Brain (organoid and tissue), 16 donors: ENCODE measurements at places on chromosomes 2 and 18.
A peak's percentile ranks its signal among the peaks of the same experiment; 100 is the strongest.

GRCh38 chr2:226011716-226012450 is 612.4 kb downstream of the NYAP2 start:
- peak; percentile 73 for DNase-seq

DNA sequence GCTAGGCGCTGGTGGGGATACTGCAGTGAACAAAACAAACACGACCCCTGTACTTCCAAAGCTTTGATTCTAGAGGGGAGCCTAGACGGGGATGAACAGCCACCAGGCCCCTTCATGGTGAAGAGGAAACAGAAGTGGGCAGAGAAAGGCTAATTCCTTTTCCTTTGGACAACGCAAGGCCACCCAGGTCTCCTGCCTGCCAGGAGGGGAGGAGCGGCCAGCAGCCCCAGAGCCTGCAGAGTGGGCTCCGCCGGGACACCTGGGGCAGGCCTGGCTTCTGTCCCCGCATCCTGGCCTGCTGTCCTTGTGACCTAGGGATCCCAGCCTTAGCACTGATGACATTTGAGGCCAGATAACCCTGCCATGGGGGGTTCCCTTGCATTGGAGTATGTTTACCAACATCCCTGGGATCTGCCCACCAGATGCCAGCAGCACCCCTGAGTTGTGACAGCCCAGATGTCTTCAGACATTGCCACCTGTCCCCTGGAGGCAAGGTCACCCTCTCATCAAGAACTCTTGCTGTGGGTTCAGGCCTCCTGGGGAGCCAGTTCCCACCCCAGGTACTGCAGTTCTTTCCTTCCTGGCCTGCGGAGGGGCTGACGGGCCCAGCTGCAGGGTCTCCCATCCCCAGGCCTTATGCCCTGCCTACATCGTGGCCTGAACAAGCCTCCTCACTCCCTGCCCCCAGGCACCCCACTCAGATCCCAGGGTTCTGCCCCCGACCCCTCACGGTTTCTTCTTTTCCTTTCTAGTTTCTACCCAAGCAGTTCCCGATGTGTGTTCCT is 125.7 kb downstream of the SEPTIN10 start:
- no peak for DNase-seq

DNA sequence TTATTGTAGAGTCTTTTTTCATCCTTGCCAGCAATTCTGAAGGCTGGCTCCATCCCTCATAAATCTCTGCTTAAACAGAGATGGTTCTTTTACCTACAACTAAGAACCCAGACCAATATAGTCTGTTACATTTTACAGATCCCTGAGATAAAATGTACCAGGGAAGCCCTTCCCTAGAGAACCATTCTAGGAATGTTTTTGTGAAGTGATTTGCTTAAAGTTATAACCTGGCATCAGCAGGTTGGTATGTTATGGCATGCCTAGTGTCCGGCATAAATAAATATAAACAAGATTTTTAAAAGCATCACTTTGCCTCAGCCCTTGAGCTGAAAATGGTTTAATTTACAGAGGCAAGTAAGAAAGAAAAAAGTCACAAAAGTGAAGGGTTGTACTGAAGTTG is 18.5 kb upstream of the NPAS2 start:
- no peak for DNase-seq

DNA sequence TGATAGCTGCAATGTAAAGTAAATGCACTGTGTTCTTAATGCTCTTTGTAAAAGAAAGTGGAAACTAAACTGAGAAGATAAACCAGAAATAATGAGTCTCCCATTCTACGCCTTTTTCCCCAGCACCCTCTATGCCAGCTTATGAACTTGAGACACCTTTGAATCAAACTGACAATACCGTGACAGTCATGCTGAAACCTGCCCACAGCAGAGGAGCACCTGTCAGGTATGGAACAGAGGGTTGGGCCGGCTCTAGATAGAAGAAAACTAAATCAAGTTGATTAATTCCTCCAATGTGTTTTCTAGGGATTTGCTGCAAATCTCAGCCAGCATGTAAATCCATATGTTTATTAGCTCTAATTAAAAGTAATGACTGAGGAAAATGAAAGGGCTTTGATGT is 520.6 kb upstream of the RAB12 start:
- DNase-seq, result no peak

DNA sequence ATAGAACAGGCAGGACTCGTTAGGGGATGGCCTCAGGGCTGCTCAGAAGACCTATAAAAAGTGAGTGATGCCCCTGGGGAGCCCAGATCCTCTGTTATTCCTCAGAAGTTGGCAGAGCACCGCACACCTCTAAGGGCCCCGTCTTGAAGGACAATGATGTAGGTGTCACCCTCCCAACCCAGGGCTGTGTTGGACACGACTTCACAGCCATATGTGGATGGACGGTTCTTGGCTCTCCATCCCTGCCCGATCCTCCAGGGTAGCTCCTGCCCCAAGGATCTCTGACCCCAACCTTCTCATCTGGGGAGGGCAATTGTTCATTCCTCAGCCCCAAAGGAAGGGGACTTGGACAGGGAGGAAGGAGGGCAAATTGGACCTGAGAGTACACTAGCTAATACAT is 246.1 kb downstream of the DYSF start:
- DNase-seq, result no peak

DNA sequence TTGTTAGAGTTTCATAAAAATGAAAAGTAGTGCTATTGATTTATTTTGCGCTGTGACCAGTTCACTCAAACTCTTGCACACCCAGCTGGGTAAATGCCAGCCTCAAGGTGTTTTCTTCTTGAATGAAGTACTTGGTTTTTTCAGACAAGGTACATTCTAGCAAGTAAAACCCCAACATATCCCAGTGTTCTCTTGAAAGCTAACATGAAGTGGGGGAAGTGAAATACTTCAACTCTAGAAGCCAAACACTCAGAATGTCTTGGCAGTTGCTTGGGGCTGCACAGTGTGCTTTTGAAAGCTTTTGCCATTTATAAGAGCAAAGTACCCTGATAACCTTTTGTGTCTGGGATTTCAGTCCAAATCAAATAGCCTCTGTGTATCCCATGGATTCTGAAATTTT is 13.4 kb downstream of the NPAS2 start:
- DNase-seq, result no peak

DNA sequence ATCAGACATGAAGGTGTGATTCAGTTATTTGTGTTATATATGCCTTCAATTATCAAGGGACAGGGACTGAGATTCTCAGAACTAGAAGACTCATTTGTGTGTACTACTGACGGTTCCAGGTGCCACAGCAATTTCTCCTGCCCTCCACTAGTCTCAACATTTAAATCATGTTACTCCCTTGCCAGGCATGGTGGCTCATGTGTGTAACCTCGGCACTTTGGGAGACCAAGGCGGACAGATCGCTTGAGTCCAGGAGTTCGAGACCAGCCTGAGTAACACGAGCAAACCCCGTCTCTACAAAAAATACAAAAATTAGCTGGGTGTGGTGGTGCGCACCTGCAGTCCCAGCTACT is 1.1 kb downstream of the CNDP2 start:
- DNase-seq, result no peak

GRCh38 chr18:39938676-39939608 is 2016.1 kb upstream of the PIK3C3 start:
- peak; percentile 8 for DNase-seq

DNA sequence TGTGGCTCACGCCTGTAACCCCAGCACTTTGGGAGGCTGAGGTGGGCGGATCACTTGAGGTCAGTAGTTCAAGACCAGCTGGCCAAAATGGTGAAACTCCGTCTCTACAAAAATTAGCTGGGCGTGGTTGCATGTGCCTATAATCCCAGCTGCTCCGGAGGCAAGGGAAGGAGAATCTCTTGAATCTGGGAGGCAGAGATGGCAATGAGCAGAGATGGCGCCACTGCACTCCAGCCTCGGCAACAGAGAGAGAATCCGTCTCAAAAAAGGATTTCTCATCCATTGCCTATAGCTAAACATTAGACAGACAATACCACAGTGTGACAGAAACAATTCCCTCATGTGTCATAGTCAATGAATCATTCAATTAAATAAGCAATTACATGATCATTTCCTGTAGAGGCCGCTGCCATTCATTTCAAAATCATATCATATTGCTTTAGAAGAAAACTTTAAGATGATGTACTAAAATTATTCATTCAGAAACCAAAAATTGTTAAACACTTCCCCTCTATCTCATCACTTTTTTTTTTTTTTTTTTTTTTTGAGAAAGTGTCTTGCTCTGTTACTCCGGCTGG is 69.5 kb upstream of the TGIF1 start:
- no peak for DNase-seq

DNA sequence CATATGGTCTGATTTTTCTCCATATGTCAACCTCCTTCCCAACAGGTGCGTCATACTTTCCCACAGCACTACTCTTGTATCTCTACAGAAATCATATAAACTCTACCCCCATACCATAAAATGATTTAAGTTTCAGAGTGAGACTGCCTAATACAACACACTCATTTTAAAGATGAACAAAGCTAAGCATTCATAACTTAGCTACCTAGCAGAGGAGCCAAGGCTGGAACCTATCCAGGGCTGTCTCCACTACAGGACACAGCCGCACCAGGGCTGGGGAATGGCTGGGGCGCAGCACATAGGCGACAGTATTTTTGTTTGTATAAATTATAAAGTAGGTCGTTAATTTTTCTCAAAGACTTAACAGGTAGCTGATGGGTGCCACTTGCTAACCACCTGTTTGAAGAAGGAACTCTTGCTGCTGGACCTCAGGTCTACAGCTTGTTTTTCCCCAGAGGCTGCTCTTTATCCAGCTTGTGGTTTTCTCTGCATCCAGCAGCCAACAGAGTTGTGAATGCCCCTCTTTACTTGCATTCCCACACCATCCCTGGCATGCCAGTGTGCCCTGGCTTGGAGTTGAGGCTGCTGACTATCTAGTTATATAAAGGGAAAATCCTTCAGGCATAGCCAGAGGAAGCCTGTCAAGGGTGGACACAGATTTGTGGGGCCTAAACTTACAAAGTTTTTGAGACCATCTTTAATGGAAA is 62.0 kb downstream of the HNRNPLL start:
- DNase-seq, result no peak

DNA sequence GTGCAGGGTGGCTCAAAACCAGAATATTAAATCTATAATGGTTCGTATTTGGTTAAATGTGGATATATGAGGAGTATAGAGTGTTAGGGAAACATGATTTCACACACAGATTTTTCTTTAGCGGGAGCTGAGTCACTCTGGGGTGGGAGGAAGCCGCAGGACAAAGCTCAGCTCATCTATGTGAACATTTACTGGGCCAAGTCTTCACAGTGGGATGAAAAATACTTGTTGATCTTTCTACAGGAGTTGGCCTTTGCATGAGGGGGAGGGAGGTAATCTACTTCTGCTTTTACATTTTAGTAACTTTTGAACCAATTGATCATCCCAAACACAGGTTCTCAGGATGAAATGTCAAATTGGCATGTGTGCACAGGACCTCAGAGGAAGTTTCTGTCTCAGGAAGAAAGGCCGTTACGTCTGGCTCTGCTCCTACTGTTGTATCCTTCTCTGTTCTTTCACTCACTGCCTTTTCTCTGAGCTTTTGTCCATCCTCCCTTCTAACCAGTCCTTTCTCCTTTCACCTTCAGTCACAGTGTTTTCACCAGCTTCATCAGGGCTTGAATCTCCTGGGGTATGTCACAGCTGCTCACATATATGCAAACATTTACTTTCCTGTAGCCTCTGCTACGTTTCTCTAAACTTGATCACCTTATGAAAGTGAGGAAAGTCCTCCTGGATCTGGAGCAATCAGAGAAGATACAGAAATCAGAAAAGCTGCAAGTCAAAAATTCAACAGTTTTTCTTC is 943.3 kb upstream of the FANCL start:
- DNase-seq, result no peak

GRCh38 chr2:224359569-224359968 is 42.3 kb downstream of the FAM124B start:
- no peak for DNase-seq

GRCh38 chr2:26114151-26114550 is 58.7 kb upstream of the GAREM2 start:
- no peak for DNase-seq

DNA sequence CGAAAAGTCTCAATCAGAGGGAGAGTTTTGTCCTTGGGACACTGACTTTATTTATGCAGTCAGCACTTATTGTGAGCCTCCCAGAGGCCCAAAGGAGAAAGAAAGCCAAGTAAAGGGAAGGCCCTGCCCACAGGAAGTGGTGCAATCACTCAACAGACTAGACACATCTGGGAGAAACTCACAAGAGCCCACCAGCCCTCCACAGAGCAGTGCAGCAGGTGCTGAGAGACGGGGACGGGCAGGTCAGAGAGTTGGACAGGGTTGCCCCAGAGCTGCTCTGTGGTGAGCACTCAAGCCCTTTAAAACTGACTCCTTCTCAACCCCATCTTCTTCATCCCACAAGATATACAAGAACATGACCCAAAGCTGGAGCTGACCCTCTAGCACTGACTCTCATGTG is 96.0 kb downstream of the TFCP2L1 start:
- no peak for DNase-seq

DNA sequence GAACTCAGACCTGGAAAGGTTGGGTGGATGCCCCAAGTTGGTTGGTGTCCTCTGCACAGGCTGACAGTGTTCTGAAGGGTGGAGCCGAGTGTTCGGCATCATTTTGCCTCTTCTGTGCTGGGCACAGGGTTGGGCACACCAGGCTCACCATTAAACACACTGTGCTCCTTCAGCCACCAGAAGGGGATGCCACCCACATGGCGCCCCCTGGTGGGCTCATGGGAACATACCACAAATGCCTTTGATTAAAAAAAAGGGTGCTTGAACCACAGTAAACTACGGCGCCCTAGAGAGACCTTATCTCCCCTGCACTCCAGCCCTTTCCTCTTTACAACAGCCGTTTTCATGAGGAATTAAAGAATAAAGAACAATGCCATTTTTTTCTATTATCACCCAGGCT is 89.4 kb downstream of the CELF4 start:
- no peak for DNase-seq

DNA sequence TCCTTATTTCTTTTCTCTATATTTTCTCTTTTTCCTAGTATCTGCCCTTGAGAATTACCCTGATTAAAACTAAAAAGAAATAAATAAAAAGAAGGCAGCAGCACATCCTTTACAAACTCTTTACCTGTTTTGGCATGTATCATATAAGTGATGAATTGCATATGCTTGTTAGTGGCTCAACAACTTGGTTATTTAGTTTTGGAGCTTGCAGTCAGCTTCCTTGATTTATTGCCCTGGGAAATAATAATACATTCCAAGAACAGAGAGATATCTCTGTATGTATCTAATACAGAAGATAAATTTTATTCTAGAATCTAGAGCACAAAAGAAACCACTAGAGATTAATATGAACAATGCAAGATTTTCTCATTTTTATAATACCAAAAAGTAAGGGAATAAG is 139.8 kb upstream of the ZC3H15 start:
- no peak for DNase-seq

DNA sequence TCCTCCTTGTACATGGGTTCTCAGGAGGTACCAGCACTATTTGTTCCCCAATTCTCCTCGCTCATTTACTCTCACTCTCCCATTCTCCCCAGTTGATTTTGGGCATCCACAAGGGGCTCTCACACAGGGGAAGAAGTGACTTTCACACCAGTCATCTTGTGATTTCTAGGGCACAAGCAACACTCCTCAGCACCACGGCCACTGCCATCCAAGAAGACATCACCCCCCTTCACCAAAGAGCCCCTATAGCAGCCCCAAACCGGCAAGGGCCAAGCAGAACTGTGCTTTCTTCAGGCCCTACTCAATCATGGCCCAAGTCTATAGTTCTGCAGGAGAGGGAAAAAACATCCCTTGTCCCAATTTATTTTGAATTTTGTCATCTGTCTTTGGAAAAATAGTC is 209.2 kb upstream of the ARL4C start:
- DNase-seq, result no peak

- no peak for DNase-seq
These were observed 2.9 kb upstream of the MRPL44 start for GRCh38 chr2:223954401-223954800.

- DNase-seq, result no peak
These were observed 369.2 kb downstream of the GALNT13 start for GRCh38 chr2:154240921-154241379.

- DNase-seq, result no peak
These were observed 81.6 kb downstream of the EPB41L3 start for GRCh38 chr18:5462227-5462626.
